Tibial nerve (tissue), 4 donors: ENCODE measurements at places on chromosomes 5 and 9. TPM values are rescaled to one million over a fixed set of nuclear protein-coding genes. Genes with fewer than 3 reads are reported as not detected.

Gene GGTA1
- 15.5 TPM for total RNA-seq

Gene NUDT12
- 19.4 TPM for total RNA-seq

Gene HINT2
- total RNA-seq = 74.3 TPM

Gene STK10
- total RNA-seq = 45.6 TPM

Gene GZMA
- total RNA-seq = 0.90 TPM

Gene TAF11L2
- not detected for total RNA-seq

Gene TMEFF1
- total RNA-seq = 0.42 TPM

Gene CRB2
- total RNA-seq = 0.44 TPM

Gene ZCCHC7
- total RNA-seq = 24.7 TPM

GRCh38 chr9:35000535-35001284, 11.2 kb downstream of the DNAJB5 start:
- no peaks in the 10 kb centered on the region for H3K4me1 ChIP-seq
- H3K4me3 ChIP-seq = no peak overlapping the region
- DNase-seq = no peak
- H3K27me3 ChIP-seq = no peaks in the 10 kb centered on the region
- H3K36me3 ChIP-seq = no peaks in the 10 kb centered on the region

DNA sequence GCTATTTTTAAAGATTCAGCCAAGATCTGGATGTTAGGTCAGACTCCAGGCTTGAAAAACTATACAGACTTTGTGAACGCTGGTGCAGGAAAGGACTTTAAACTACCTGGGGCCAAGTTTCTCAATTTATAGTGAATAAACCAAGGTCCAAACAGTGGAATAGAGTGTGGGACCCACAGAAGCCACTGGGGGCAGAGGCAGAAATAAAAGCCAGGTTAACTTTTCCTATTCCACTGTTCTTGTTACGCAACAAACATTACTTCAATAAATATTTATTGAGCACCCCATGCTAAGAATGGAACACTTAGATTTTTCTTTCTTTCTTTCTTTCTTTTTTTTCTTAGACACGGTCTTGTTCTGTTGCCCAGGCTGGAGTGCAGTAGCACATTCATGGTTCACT, 11.0 kb upstream of the HAVCR1 start:
- no peak overlapping the region for H3K4me3 ChIP-seq
- no peak overlapping the region for H3K27ac ChIP-seq
- no peaks in the 10 kb centered on the region for H3K27me3 ChIP-seq
- H3K36me3 ChIP-seq = no peaks in the 10 kb centered on the region

GRCh38 chr5:8005416-8005815, 136.5 kb downstream of the MTRR start:
- H3K4me3 ChIP-seq = no peak overlapping the region
- H3K27me3 ChIP-seq = no peaks in the 10 kb centered on the region
- no peak for DNase-seq

DNA sequence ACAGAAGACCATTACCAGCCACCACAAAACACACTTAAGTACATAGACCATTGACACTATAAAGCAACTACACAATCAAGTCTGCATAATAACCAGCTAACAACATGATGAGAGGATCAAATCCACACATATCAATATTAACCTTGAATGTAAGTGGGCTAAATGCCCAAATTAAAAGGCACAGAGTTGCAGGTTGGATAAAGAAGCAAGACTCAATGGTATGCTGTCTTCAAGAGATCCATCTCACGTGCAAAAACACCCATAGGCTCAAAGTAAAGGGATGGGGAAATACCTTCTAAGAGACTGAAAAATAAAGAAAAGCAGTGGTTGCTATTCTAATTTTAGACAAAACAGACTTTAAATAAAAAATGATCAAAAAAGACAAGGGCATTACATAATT, 113.6 kb upstream of the CD180 start:
- no peaks in the 10 kb centered on the region for H3K36me3 ChIP-seq
- H3K27ac ChIP-seq = no peak overlapping the region
- DNase-seq = no peak
- H3K4me1 ChIP-seq = peaks cover 34% of the 10 kb centered on the region
- H3K4me3 ChIP-seq = no peak overlapping the region

- H3K4me1 ChIP-seq = no peaks in the 10 kb centered on the region
- DNase-seq = no peak
- H3K4me3 ChIP-seq = no peak overlapping the region
Measured at GRCh38 chr9:134630861-134631260, 10.7 kb upstream of the COL5A1 start.

- no peaks in the 10 kb centered on the region for H3K4me1 ChIP-seq
- H3K27me3 ChIP-seq = no peaks in the 10 kb centered on the region
- H3K27ac ChIP-seq = no peak overlapping the region
- no peaks in the 10 kb centered on the region for H3K36me3 ChIP-seq
Measured at GRCh38 chr9:36902861-36903524, 131.1 kb downstream of the PAX5 start.

DNA sequence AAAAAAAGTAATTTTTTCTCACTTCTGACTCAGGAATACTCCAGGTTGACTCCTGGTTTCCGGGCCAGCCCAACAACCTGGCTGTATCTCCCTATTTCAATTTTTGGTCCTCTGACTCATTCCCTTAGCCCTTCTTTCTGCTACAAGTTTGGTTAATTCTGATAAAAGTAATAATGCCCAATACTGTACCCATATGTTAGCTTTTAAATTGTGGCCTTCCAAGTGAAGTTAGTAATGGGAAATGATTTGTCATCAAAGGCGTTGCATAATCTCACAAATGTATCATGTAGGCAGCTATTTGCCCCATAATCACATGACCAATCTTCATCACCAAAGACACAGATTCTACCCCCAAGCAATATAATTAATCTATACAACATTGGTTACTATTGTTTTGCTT, 31.1 kb upstream of the BNC2 start:
- H3K27ac ChIP-seq = no peak overlapping the region
- H3K4me3 ChIP-seq = no peak overlapping the region
- H3K36me3 ChIP-seq = no peaks in the 10 kb centered on the region
- H3K27me3 ChIP-seq = no peaks in the 10 kb centered on the region
- no peak for DNase-seq
- no peaks in the 10 kb centered on the region for H3K4me1 ChIP-seq

DNA sequence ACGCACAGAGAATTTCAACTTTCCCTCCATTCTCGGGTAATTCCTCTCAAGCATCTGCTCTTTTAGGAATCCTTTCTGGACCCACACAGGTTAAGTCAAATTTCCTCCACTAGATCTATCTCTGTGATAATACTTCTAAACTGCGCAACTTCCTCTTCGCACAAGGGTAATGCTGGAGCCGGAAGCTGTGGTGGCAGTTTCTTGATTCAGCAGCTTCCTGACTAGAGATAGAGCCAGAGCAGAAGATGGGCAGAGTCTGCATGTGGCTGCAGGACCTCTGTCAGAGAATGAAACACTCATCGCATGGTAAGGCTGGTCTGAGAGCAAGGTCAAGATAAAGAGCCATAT, 11.1 kb upstream of the CDC42SE2 start:
- peak overlapping the region; percentile 1 for H3K4me3 ChIP-seq
- H3K27ac ChIP-seq = no peak overlapping the region
- H3K27me3 ChIP-seq = no peaks in the 10 kb centered on the region
- no peak for DNase-seq
- H3K36me3 ChIP-seq = no peaks in the 10 kb centered on the region

GRCh38 chr9:121038362-121038761, 11.7 kb downstream of the C5 start:
- no peaks in the 10 kb centered on the region for H3K36me3 ChIP-seq
- no peaks in the 10 kb centered on the region for H3K4me1 ChIP-seq
- no peak overlapping the region for H3K4me3 ChIP-seq
- H3K27ac ChIP-seq = no peak overlapping the region
- no peaks in the 10 kb centered on the region for H3K27me3 ChIP-seq

- no peak for DNase-seq
- peak overlapping the region; percentile 2 for H3K27ac ChIP-seq
- H3K27me3 ChIP-seq = no peaks in the 10 kb centered on the region
- H3K36me3 ChIP-seq = peaks cover 23% of the 10 kb centered on the region
- no peak overlapping the region for H3K4me3 ChIP-seq
- no peaks in the 10 kb centered on the region for H3K4me1 ChIP-seq
Measured at GRCh38 chr5:136054142-136055019, 25.6 kb downstream of the TGFBI start.

- peaks cover 34% of the 10 kb centered on the region for H3K4me1 ChIP-seq
- H3K27ac ChIP-seq = peak overlapping the region; percentile 95
- no peak for DNase-seq
- peaks cover 10% of the 10 kb centered on the region for H3K36me3 ChIP-seq
- H3K4me3 ChIP-seq = no peak overlapping the region
- H3K27me3 ChIP-seq = no peaks in the 10 kb centered on the region
Measured at GRCh38 chr5:177427919-177428573, 1.6 kb downstream of the GRK6 start.

- no peak overlapping the region for H3K27ac ChIP-seq
- no peak overlapping the region for H3K4me3 ChIP-seq
- H3K27me3 ChIP-seq = no peaks in the 10 kb centered on the region
- no peak for DNase-seq
Measured at GRCh38 chr9:12748954-12749353, 25.9 kb upstream of the LURAP1L start.

DNA sequence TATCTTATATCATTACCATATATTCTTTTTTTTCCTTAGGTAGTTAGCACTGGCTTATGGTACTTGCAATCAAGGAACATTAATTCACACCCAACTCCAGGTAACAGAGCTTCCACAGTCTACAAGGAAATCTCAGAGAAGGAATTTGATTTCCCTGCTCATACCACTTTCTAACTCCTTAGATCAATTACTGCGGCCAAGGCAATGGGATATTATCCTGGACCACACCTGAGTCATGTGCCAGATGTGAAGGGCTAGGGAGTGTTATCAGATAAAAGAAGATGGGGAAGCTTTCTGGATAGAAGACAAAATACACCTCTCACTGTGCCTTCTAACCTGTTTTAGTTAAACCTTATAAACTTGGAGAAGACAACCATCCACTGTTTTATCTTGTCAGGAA, 181.2 kb downstream of the CCDC192 start:
- H3K36me3 ChIP-seq = no peaks in the 10 kb centered on the region
- H3K4me1 ChIP-seq = no peaks in the 10 kb centered on the region
- H3K27ac ChIP-seq = no peak overlapping the region
- no peak overlapping the region for H3K4me3 ChIP-seq
- H3K27me3 ChIP-seq = no peaks in the 10 kb centered on the region
- DNase-seq = no peak

DNA sequence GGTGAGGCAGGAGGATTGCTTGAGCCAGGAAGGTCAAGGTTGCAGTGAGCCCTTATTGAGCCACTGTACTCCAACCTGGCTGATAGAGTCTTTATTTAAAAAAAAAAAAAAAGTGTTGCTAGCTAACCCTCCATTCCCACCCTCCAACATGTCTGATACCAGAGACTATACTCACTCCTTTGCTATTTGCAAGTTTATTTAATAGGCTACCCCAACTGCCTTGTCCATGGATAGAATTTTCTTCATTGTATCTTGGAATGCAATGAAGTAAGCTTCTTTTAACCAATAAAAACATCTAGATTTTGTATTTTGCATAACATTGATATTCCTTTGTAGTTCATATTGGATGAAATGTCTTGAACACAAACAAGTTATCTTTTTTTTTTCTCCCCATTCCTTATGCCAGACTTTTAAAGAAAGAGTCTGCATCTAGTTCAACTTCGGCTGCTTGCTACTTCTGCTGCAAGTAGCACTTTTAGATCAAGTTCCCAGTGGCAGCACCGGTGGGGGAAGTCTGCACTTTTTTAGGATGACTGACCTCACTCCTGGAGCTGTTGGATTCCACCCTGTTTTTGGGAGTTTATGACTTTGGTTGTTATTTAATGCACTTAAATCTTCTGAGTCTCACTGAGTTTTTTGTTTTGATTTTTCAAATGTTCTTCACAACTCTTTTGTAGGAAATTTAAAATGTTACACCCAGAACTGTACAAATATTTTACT, 112.5 kb downstream of the UHRF2 start:
- no peaks in the 10 kb centered on the region for H3K27me3 ChIP-seq
- H3K4me1 ChIP-seq = no peaks in the 10 kb centered on the region
- no peak overlapping the region for H3K4me3 ChIP-seq
- no peak for DNase-seq

- no peaks in the 10 kb centered on the region for H3K36me3 ChIP-seq
- no peak overlapping the region for H3K4me3 ChIP-seq
- no peak overlapping the region for H3K27ac ChIP-seq
- no peak for DNase-seq
Measured at GRCh38 chr9:30280229-30280900, 2104.1 kb upstream of the ACO1 start.

- H3K36me3 ChIP-seq = no peaks in the 10 kb centered on the region
- DNase-seq = no peak
- H3K27me3 ChIP-seq = no peaks in the 10 kb centered on the region
Measured at GRCh38 chr5:177472460-177473442, 683 bp downstream of the DBN1 start.

GRCh38 chr9:38117651-38118050, 48.6 kb upstream of the SHB start:
- no peaks in the 10 kb centered on the region for H3K27me3 ChIP-seq
- no peaks in the 10 kb centered on the region for H3K36me3 ChIP-seq
- no peak overlapping the region for H3K4me3 ChIP-seq

- H3K4me1 ChIP-seq = peaks cover 47% of the 10 kb centered on the region
- H3K4me3 ChIP-seq = no peak overlapping the region
- no peaks in the 10 kb centered on the region for H3K36me3 ChIP-seq
- peak overlapping the region; percentile 5 for H3K27ac ChIP-seq
- no peak for DNase-seq
- H3K27me3 ChIP-seq = no peaks in the 10 kb centered on the region
Measured at GRCh38 chr5:59041355-59041754, 458.5 kb downstream of the RAB3C start.

DNA sequence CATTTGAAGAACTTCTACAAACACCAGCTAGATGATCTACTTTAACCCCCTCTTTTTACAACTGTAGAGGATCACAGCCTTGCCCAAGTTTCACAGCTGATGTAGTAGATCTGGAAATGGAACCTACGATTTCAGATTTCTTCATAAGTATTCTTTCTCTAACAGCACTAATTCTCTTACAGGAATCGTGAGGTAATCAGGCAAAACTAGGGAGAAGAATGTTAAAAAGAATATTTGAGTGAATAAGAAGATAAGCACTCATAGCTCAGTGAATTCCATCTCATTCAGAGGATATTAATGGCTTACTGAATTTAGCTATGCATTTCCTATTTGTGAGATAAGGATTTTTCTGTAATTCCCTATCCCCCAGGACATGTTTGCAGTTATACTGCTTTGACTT, 42.1 kb downstream of the NADK2 start:
- no peaks in the 10 kb centered on the region for H3K27me3 ChIP-seq
- no peak overlapping the region for H3K4me3 ChIP-seq
- H3K27ac ChIP-seq = no peak overlapping the region
- H3K4me1 ChIP-seq = no peaks in the 10 kb centered on the region

- no peak overlapping the region for H3K4me3 ChIP-seq
- no peak overlapping the region for H3K27ac ChIP-seq
- peaks cover 6% of the 10 kb centered on the region for H3K36me3 ChIP-seq
- no peak for DNase-seq
Measured at GRCh38 chr9:113912816-113913215, 36.7 kb downstream of the ZNF618 start.

DNA sequence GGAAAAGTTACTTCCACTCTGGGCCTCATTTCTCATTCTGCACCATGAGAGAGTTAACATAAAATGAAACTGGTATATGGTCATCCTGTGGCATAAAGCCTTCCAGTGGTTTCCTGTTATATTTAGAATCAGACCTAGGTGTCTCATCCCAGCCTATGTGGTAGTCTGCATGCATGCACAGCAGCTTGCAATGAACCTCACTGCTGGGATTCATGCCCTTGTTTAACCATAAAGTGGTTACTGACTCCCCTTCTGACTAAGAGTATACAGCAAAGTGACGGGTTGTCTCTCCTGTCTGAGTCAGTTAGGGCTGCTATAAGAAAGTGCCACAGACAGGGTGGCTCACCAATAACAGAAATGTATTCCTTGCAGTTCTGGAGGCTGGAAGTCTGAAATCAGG, 14.7 kb upstream of the TDRD7 start:
- H3K4me3 ChIP-seq = no peak overlapping the region
- H3K36me3 ChIP-seq = no peaks in the 10 kb centered on the region
- no peak for DNase-seq
